ENCODE measurements at places on chromosomes 16 and 17. TPM values are rescaled to one million over a fixed set of nuclear protein-coding genes. Genes with fewer than 3 reads are reported as not detected.

TLK2 gene
- 60.6 TPM for total RNA-seq

TENT4B gene
- 12.5 TPM for total RNA-seq

ZNF594 gene
- total RNA-seq = 21.5 TPM

C16orf74 gene
- 1.2 TPM for total RNA-seq

GAS2L2 gene
- total RNA-seq = 0.16 TPM

NPIPA3 gene
- total RNA-seq = not detected

TEX14 gene
- 0.48 TPM for total RNA-seq

GRCh38 chr17:71118039-71118438 lies 948.7 kb downstream of the KCNJ2 start:
- H3K4me3 ChIP-seq = no peak overlapping the region
- H3K27ac ChIP-seq = no peak overlapping the region
- no peaks in the 10 kb centered on the region for H3K27me3 ChIP-seq
- no peaks in the 10 kb centered on the region for H3K36me3 ChIP-seq
- DNase-seq = no peak

DNA sequence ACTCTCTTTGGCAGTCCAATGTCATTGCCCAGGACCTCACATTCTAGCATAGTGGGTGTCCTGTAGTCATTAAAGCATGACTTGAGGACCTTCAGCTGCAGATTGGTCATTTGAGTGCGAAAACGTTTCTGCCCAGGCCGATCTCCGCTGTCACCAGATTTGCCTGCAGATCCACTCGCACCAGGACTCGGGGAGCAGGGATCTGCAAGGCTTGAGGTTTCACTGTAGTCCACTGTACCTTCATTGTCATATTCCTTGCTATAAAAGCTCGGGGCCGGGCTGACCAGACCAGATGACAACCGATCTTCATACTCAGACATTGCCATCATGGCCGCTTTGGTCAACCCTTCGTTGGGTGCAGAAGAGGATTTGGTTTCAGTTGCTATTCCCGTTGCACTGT lies 254.2 kb downstream of the ZFHX3 start:
- H3K27me3 ChIP-seq = no peaks in the 10 kb centered on the region
- no peak for DNase-seq
- H3K4me3 ChIP-seq = no peak overlapping the region
- no peak overlapping the region for H3K27ac ChIP-seq
- peaks cover 70% of the 10 kb centered on the region for H3K36me3 ChIP-seq
- peaks cover 12% of the 10 kb centered on the region for H3K4me1 ChIP-seq

GRCh38 chr17:39739885-39740356 lies 2.2 kb downstream of the GRB7 start:
- DNase-seq = no peak
- H3K36me3 ChIP-seq = no peaks in the 10 kb centered on the region
- no peak overlapping the region for H3K27ac ChIP-seq
- peaks cover 97% of the 10 kb centered on the region for H3K27me3 ChIP-seq

DNA sequence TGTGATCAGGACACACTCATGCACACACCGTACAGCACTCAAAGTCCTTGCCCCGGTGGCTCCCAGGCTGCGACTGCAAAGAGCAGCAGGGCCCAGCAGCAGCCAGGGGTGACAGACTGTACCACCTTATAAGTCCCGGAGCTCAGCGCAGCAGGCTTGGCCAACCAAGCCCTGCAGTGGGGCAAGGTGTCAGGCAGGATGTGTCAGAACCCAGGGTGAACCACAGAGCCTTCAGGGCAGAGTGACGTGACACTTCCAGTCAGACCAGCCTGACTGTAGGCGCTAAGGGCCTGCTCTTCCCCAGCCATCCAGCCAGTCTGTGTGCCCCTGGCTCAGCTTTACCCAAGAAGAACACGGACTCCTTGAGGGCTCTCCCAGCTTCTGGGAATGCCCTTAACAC lies 204.1 kb downstream of the COPRS start:
- H3K36me3 ChIP-seq = no peaks in the 10 kb centered on the region
- H3K27ac ChIP-seq = peak overlapping the region; percentile 78
- H3K27me3 ChIP-seq = peaks cover 14% of the 10 kb centered on the region
- no peak overlapping the region for H3K4me3 ChIP-seq
- no peaks in the 10 kb centered on the region for H3K4me1 ChIP-seq

GRCh38 chr16:68992521-68992920 lies 112.9 kb upstream of the HAS3 start:
- no peak for DNase-seq
- no peak overlapping the region for H3K4me3 ChIP-seq
- H3K36me3 ChIP-seq = peaks cover 4% of the 10 kb centered on the region
- no peaks in the 10 kb centered on the region for H3K27me3 ChIP-seq
- H3K27ac ChIP-seq = no peak overlapping the region

GRCh38 chr16:85935391-85935973 lies 36.5 kb downstream of the IRF8 start:
- H3K27me3 ChIP-seq = peaks cover 40% of the 10 kb centered on the region
- H3K27ac ChIP-seq = no peak overlapping the region
- H3K4me1 ChIP-seq = no peaks in the 10 kb centered on the region
- H3K4me3 ChIP-seq = no peak overlapping the region
- no peaks in the 10 kb centered on the region for H3K36me3 ChIP-seq

GRCh38 chr16:12833926-12834325 lies 30.2 kb upstream of the CPPED1 start:
- H3K27ac ChIP-seq = no peak overlapping the region

- no peaks in the 10 kb centered on the region for H3K36me3 ChIP-seq
- no peak for DNase-seq
- peak overlapping the region; percentile 50 for H3K27ac ChIP-seq
- H3K4me1 ChIP-seq = peaks cover 63% of the 10 kb centered on the region
Observed at GRCh38 chr16:84507011-84507982, 2.8 kb upstream of the MEAK7 start.

DNA sequence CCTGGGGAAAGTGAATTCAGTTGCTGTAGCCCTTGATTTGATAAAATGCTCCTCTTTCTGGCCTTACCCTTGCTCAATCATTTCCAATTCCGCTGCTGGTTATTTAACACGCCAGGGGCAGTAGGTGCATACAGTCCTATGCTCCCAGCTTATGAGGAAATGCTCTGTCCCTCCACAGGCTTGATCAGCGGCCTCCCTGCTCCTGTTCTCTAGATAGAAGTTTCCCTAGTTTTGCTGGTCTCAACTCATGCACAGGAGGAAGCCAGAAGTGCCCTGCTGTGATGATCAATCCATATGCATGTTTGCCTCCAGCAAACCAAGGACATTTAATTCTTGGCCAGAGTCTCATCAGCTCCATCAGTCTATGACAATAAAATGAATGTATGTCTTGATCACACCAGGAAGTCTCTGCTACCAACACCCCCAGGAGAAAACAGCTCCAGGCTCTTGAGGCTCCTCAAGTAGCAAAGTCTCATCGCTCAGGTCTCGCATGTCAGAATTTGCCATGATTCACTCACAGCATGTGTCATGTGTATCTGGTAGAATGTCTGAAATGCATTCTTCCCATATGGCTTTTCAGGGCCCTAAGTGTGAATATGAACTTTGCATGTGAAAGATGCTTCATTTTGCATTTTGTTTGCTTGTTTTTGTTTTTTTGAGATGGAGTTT lies 208.9 kb downstream of the CDH13 start:
- peaks cover 2% of the 10 kb centered on the region for H3K36me3 ChIP-seq
- peaks cover 4% of the 10 kb centered on the region for H3K4me1 ChIP-seq
- DNase-seq = no peak
- H3K27me3 ChIP-seq = no peaks in the 10 kb centered on the region

- H3K4me1 ChIP-seq = peaks cover 14% of the 10 kb centered on the region
- no peak overlapping the region for H3K27ac ChIP-seq
- no peak for DNase-seq
Observed at GRCh38 chr17:2745317-2746037, 4.0 kb downstream of the CCDC92B start.

DNA sequence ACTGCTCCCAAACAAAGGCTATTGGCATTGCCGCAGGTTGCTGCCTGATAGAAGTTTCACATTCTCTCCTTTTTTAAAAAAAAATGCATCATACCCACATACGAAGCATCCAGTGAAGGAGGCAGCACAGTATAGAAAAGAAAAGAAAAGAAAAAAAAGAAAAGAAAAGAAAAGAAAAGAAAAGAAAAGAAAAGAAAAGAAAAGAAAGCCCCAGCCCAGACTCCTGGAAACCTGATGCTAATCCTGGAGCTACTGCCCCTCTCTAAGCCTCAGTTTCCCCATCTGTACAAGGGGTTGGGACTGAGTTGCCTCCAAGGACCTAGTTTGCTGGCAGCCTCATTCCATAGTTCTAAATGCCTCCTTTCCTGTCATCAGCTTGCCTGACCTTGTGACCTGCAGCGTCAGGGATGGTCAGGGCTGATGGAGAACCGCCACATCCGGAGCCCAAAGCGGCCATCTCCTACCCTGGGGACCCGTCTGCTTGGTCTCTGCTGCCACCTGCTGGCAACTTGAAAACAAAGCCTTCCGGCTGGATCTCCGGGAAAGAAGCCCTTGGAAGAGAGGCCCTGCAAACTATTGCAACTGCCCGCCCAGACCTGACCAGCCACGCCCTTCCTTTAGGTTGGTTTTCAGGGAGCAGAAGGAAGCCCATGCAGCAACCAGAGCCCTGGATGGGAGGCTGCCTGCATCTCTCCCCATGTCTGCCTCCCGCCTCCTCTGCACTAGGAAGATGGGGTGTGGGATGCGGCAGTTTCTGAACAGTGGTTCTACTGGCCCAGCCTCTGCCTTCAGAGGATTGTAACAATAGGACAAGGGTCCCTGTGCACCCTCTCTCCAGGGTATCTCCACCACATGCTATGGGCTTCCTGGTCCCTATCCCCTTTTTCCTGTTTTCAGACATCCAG lies 13.0 kb downstream of the AIPL1 start:
- peak; percentile 95 for DNase-seq
- H3K27ac ChIP-seq = no peak overlapping the region
- H3K36me3 ChIP-seq = no peaks in the 10 kb centered on the region
- no peak overlapping the region for H3K4me3 ChIP-seq
- no peaks in the 10 kb centered on the region for H3K27me3 ChIP-seq
- peaks cover 4% of the 10 kb centered on the region for H3K4me1 ChIP-seq

GRCh38 chr17:39380144-39380543 lies 21.3 kb downstream of the FBXL20 start:
- no peak overlapping the region for H3K4me3 ChIP-seq
- H3K36me3 ChIP-seq = no peaks in the 10 kb centered on the region
- no peaks in the 10 kb centered on the region for H3K4me1 ChIP-seq
- no peak for DNase-seq

DNA sequence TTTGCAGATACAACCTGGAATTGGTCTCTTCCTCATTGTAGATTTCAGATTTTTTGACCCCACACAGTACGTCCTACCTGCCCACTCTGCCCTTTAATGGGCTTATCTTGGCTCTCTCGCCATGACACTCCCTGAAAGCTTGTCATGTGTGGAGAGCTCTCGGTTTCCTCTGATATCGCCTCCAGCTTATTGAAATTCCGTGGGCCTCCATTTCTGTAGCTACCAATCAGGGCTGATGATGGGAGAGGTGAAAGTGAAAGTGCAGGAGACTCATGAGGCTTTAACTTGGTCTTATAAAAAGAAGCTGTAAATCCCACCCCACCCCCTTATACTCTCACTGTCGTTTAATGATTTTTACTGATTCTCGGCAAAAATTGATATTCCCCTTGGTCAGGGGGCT lies 17.7 kb downstream of the HOXB1 start:
- H3K4me1 ChIP-seq = no peaks in the 10 kb centered on the region
- H3K36me3 ChIP-seq = no peaks in the 10 kb centered on the region
- no peak overlapping the region for H3K27ac ChIP-seq
- H3K4me3 ChIP-seq = no peak overlapping the region

- no peak for DNase-seq
- H3K4me3 ChIP-seq = peak overlapping the region; percentile 85
- H3K36me3 ChIP-seq = peaks cover 7% of the 10 kb centered on the region
- H3K27me3 ChIP-seq = peaks cover 14% of the 10 kb centered on the region
- peaks cover 73% of the 10 kb centered on the region for H3K4me1 ChIP-seq
Observed at GRCh38 chr17:81404558-81405165, 9.4 kb downstream of the BAHCC1 start.

DNA sequence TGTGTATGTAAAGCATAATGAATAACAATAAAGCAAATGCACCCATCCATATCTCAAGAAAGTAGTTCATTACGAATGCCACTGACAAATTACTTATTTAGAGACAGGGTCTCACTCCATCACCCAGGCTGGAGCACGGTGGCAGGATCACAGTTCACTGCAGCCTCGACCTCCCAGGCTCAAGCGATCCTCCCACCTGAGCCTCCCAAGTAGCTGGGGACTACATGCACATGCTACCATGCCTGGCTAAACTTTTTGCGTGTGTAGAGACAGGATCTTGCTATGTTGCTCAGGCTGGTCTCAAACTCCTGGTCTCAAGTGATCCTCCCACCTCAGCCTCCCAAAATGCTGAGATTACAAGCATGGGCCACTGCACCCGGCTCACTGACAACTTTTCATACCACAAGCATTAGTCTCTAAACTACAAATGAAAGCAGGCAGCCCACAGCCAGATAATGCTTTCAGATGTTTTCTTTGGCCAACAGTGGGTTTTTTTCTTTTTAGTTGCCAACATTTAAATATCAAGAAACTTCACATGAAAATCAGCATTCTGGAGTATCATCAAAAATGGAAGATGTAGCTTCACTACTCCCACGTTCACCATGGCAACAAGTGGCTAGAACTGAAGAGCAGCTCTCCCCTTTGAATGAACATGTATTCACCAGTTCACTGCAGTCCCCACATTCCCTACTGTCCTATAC lies 7.7 kb downstream of the ARHGAP17 start:
- peaks cover 22% of the 10 kb centered on the region for H3K4me1 ChIP-seq
- H3K4me3 ChIP-seq = no peak overlapping the region
- peaks cover 3% of the 10 kb centered on the region for H3K36me3 ChIP-seq
- H3K27ac ChIP-seq = no peak overlapping the region
- H3K27me3 ChIP-seq = no peaks in the 10 kb centered on the region
- no peak for DNase-seq
